Cardiac muscle cell (in vitro differentiated cells and primary cell): ENCODE measurements at places on chromosomes 5 and 9.
A peak's percentile ranks its signal among the peaks of the same experiment; 100 is the strongest.

DNA sequence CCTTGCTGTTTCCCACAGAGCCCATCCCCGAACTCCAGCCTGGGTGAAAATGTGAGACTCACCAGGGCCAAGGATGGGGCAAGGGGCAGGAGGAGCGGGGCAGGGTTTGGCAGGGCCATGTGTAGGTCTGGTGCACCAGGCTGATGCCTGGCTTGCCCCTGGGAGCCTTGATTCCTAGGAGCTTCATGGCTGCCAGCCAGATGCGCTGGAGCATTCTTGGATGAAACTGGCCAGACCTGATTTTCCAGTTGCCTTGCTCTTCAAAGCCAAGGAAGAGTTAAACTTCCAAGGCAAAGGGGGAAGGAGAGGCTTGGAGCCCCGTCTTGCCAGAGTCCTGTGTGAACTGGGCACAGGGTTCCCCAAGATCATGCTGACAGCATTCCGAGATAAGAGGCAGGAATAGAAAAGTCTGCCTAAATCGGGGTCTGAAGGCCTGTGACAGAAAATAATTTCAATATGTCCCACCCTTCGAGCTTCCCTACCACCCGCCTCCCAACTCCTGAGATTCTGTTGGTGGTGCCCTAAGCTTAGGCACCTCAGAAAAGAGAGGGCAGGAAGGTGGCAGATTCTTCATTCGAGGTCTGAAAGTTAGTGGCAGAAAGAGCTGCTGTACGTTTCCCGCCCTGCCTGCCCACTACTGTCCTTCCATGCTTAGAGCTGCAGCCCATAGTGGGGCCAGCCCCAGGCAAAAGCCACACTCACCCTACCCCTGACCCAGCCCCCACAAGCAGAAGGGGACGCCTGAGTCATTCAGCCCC lies 20.4 kb downstream of the FAT2 start:
- no peak for DNase-seq

GRCh38 chr5:95403996-95404395 lies 12.8 kb downstream of the FAM81B start:
- DNase-seq: no peak

DNA sequence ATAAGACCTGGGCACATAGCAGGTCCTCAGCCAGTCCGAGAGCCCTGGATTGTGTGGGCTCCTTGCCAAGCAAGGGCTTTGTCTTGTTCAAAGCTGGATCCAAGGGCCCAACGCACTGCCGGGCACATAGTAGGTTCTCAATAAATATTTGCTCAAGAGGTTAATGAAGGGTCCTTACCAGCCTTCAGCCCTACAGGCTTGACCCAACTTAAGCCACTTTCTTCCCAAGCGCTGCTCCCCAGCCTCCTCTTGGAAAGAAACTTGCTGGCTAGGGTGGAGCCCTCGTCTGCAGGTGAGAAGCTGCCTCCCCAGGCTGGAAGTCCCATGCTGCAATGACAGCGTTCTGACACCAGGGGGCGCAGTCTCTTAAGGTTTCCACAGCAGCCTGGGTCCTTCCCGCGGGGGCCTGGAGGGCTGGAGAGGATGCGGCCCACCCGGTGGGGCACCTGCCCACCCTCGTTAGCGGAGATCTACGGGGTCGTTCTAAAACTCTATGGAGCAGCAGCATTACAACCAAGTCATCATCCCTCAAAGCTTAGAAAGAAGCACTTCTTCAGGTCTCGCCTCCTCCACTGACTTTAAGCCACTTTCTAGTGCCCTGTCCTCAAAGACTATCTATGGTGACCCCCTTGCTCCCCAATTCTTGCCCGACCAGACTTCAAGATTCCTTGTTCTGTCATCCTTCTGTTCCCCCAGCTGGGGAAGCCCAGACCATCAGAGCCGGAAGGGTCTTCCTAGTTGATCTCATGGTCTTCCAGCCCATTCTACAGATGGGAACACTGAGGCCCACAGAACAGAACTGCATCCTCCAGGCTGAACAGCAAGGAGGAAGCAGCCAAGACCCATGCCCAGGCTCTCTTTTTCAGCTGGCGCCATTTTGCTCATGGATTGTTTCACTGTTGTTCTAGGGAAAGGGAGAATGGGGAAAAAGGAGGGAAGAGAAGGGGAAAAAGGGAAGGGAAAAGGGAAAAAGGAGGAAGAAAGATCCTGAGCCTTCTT lies 115.4 kb downstream of the LHX2 start:
- DNase-seq: peak; percentile 79

- DNase-seq: no peak
Measured at GRCh38 chr9:36492865-36493264, 79.8 kb upstream of the MELK start.

- no peak for DNase-seq
Measured at GRCh38 chr9:95134457-95134881, 183.0 kb downstream of the FANCC start.

- DNase-seq: no peak
Measured at GRCh38 chr9:126472948-126473298, 140.8 kb upstream of the LMX1B start.

- no peak for DNase-seq
Measured at GRCh38 chr5:116806836-116807235, 232.2 kb upstream of the SEMA6A start.

- no peak for DNase-seq
Measured at GRCh38 chr5:124880903-124881697, 134.7 kb upstream of the ZNF608 start.

DNA sequence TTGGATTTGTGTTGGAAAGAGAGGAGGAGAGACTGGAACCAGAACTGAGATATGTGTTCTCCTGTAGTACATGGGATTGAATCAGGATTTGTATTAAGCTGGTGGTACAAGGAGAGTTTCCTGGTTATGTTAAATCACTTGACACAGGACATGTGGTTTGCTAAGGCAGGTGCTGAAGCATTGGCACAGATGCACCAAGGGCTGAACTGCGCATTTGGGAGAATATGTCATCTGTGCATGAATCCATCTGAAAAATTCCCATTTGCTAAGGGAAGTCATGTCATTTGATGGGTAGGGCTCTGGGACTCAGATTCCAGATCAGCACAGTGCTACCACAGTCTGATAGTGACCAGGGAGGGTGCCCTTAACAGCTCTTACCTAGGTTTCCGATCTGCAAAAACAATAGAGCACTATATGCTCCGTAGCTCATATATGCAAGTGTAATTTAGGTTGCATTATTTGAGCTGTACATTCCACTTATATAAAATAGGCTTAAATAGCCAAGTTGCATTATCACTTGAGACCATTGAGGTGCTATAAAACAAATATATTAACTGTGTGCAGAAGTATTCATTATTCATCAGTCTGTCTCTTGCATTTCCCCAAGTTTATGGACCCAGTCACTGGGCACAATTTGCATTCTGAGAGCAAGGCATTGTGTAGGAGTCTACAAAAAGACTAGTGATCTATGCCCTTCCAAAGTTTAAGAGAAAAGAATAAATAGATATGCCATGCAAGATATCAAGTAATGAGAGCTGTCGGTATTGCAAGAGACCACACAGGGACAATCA lies 55.2 kb downstream of the ADAMTS16 start:
- DNase-seq: no peak

GRCh38 chr9:133147412-133148198 lies 16.1 kb downstream of the GBGT1 start:
- peak; percentile 72 for DNase-seq

- DNase-seq: no peak
Measured at GRCh38 chr5:57824047-57824446, 341.4 kb upstream of the ACTBL2 start.

GRCh38 chr5:87076931-87077330 lies 190.8 kb upstream of the RASA1 start:
- DNase-seq: no peak

- DNase-seq: no peak
Measured at GRCh38 chr5:138455232-138455930, 9.9 kb upstream of the EGR1 start.

DNA sequence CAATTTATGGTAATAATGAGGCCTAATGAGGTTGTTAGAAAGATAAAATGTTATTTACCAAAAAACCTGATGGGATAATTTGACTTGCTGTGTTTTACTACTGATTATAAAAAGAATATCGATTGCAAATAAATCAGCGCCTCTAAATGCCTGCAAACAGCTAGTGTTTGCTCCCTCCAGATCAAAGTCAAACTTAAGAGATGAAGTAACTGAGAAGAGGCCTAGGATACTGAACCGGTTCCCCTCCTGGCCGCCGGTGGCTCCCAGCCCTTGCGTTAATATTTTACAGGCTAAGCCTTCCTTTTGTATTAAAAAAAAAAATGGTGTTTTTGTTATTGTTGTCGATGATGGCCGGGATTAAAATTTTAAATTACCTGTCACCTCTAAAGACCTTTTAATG lies 2.6 kb downstream of the IRX1 start:
- peak; percentile 40 for DNase-seq

- no peak for DNase-seq
Measured at GRCh38 chr5:2164586-2164985, 281.9 kb upstream of the IRX4 start.

GRCh38 chr9:107989544-107989943 lies 500.0 kb upstream of the KLF4 start:
- no peak for DNase-seq

DNA sequence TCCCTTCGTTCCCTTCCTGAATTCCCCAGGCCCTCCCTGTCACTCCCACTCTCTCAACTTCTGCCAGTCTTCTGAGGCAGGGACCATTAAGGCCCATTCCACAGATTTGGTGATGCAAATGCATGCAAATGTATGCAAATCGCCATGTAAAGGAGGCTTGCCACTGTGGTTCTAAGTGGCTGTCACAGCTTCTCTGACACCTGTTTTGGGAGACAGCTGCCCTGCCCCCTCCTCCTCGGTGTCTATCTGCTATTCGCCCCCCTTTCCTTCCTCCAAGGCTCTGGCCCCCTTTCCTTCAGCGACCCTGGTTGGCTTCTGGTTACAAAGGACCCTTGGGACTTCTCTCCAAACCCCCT lies 10.5 kb upstream of the ARAP3 start:
- DNase-seq: no peak

- DNase-seq: no peak
Measured at GRCh38 chr9:107483666-107484065, 5.9 kb downstream of the KLF4 start.

DNA sequence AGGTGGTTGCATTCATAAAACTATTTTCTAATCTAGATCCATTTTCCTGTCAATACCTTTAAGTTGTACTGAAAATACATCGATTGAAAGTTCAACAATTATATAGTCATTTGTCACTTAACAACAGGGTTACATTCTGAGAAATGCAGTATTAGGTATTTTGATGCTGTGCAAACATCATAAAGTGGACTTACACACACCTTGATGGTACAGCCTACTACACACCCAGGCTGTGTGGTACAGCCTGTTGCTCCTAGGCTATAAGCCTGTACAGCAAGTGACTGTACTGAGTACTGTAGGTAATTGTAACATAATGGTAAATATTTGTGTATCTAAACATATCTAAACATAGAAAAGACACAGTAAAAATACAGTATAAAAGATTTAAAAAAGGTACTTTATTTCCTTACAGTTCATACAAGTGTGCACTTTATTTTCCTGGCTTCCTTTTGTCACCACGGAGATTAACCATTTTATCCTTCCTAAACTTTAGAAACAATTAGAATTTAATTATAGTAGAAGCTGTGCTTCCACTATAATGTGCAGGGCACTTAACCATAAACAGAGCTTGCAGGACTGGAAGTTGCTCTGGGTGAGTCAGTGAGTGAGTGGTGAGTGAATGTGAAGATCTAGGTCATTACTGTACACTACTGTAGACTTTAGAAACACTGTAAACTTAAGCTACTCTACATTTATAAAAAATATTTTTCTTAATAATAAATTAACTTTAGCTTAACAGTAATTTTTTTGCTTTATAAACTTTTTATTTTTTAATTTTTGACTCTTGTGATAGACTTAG lies 42.9 kb upstream of the MEF2C start:
- DNase-seq: no peak

DNA sequence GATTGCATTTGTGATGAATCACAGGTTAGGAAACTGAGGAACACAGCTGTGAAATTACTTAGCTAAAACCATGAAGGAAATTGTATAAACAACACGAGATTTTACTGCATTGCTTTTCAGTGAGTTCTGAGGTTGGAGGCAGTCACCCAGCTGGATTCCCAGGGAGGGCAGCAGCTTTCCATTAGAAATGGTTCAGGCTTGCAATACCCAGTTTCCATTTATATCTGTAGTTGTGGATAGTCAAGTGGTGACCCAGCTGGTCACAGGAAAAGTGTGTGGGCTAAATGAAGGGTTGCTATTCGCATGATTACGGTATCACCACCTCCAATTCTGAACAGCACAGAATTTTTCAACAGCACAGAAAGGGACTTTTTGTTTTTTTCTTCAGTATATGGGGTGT lies 34.3 kb upstream of the SPATA31D4 start:
- no peak for DNase-seq

GRCh38 chr9:133836001-133836758 lies 98.0 kb upstream of the SARDH start:
- DNase-seq: no peak

- DNase-seq: peak; percentile 9
Measured at GRCh38 chr5:87081511-87082372, 185.9 kb upstream of the RASA1 start.

DNA sequence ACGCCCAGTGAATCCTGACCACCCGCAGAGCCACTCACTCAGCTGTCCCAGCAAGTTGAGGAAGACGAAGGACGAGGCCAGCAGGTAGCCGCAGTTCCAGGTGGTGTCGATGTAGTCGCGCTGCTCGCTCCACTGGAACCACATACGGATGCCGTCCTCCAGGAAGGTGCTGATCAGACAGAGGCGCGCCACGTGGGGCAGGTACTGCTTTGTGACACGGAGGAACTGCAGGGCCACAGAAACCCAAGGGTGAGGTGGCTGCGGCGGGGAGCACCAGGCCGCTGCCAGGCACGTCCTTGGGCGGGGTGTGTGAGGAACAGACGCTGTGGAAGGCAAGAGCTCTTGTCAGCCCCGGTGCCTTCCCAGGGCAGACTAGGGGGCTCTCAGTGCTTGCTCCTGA lies 8.6 kb downstream of the SURF4 start:
- no peak for DNase-seq

GRCh38 chr5:179497636-179498340 lies 52.6 kb upstream of the RUFY1 start:
- no peak for DNase-seq

DNA sequence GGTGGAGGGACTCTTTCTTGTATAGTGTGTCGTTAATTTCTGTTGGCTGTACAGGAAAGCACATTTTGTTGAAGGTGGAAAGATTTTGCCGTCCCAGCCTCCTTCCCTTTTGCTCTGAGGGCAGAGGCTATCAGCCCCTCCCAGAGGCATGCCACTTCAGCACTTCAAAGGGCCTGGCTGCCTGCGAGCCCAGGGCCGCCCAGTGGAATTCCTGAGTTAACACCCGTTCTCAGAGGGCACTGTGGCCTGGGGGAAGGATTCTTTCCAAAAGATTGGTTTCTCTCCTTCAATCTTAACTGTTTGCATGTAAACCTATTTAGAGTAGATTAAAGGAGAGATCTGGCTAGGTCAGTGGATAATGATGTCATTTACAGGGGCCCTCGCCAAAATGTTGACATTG lies 238.6 kb downstream of the FANCC start:
- DNase-seq: peak; percentile 89

DNA sequence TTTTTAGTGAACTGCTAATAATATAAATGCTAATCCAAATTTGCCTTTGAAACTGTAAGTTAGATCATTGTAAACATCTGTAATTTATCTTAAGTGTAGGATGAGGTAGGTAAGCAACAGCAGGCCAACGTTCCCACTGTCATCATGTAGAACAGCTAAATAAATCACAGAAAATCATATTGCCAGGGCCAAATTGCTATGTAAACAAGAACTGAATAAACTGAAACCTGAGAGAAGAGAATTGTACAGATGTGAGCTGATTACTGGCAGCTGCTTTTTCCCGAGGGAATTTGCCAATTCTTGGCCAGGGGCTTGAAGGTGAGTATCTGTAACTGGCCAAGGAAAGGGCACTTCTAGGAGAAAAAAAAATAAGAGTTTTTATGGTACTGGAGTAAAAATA lies 97.6 kb downstream of the CDH10 start:
- DNase-seq: no peak

- no peak for DNase-seq
Measured at GRCh38 chr9:22483528-22484070, 37.0 kb downstream of the DMRTA1 start.
